ENCODE measurements at places on chromosomes 2 and 18.

- no peak for DNase-seq
These were observed 376.1 kb downstream of the XIRP2 start for GRCh38 chr2:167264380-167264779.

DNA sequence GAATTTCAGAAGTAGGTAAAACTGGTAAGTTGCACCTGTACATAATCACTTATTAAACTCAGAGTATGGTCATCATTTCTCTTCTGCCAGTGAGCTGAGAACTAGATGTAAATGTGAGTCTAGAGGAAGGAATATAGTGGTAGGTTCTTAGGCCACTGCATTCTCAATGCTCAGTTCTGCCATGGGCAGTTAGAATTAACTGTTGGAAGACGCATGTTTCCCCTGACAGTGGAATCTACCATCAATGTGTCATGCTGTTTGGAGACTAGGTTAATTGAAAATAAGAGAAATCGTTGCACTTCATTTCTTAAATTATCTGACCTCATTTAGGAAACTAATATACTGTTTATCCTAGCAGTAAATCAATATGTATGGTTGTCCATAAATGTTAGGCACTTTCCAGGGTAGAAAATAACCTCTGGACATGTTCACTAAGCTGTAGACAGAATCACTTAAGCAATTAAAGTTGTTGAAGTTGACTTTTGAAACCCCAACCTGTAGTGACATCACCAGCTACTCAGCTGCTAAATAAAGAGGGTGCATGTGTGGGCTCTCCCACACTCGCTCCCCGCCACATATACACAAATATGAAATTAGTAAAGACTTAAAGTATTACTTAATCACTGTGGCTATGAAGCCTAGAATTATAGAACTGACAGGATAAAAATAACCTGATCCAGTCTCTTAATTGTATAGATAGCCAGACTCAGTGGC lies 91.5 kb upstream of the NOSTRIN start:
- no peak for DNase-seq

- DNase-seq, result no peak
These were observed 607.1 kb downstream of the ADCYAP1 start for GRCh38 chr18:1511619-1512311.

DNA sequence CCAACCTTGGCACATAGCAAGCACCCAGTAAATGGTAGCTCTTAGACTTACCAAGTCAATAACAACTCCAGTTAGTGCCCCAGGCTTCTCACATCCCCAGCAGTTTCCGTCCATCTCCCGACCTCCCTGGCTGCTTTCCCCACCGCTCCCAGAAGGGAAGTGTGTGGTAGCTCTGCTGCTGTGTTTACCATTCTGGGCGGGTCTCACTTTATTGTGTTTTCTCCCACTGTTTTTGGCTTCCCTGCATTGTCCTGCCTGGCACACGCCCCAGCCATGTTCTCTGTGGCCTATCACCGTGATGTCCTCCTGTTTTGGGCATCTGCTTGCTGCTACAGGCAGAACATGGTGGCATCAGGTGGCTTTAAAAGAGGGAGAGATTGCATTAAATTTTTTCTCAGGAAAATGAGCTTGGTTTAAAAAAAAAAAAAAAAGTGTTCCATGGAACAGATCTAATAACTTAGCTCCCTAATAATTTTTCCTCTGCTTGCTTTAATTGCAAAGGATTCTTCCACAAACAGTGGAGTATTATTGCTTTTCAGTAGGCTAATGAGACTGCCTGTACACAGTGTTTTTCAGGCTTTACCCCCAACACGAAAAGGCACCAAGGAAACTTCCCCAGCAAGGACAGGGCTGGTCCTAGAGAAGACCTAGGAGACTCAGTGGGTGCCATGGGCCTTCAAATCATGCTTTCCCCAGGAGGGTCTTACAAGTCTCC lies 8.0 kb upstream of the COX7A2L start:
- DNase-seq, result no peak

DNA sequence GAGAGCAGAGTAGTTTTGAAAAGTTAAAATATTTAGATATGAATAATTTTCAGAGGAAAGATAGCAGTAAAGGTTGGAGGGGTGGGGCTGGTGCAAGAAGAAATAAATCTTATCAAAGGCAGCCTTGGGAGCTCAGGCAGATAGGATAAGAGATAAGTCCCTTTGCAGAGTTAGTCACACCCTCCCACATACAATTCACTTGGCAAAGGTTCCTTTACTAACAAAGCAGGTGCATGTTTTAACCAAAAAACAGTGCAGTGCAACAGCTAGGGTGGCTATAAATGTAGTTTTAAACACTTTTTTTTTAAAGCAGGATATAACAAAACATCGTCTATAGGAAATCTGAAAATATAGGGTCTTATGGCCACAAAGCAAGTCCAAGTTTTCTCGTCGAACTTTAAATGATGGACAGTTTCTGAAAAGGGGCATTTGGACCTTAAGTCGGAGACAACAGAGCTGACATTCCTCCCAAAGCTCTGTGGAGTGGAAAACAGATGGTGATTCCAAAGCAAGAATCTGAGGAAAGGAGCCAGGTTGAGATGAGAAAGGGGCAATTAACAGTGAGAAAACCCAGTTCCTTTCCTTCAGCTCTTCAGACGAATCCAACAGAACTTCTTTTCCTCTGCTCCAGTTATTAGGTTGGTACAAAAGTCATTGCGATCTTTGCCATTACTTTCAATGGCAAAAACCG lies 53.0 kb downstream of the EPHA4 start:
- DNase-seq, result no peak

GRCh38 chr2:221724631-221725203 lies 152.6 kb upstream of the EPHA4 start:
- DNase-seq, result no peak

GRCh38 chr18:42533009-42533575 lies 578.1 kb downstream of the PIK3C3 start:
- no peak for DNase-seq

DNA sequence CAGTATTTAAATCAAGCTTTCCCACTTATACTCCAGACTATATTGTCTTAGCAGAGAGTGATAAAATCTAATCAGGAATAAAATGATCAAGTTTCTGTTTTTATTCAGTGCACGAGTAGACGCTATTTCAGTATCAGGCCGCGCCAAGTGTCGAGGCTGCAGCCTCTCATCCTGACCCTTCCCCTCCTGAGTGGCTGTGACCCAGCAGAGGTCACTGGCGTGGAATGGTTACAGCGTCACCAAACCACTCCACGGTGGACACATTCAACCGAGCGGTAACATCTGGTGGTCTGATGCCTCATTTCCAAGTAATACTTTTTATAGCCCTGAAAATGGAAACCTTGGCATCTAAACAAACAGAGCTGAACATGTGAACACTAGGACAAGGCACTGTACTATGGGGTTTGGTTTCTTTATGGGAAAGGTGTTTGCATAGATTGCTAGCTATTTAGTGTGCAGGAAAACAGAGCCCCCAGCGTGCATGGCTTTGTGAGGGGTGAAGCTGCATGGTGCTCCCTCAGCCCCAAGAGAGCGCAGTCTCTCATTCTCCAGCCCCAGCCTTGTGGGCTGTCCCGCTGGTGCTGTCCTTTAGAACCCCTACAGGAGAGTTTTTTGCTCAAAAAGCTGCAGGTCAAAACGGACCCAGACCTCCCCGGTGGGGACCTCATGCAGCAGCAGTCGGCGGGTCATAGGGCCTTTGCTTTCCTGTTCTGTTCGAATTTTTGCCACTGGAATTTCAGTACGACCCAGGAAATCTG lies 28.4 kb downstream of the FAM228A start:
- no peak for DNase-seq

DNA sequence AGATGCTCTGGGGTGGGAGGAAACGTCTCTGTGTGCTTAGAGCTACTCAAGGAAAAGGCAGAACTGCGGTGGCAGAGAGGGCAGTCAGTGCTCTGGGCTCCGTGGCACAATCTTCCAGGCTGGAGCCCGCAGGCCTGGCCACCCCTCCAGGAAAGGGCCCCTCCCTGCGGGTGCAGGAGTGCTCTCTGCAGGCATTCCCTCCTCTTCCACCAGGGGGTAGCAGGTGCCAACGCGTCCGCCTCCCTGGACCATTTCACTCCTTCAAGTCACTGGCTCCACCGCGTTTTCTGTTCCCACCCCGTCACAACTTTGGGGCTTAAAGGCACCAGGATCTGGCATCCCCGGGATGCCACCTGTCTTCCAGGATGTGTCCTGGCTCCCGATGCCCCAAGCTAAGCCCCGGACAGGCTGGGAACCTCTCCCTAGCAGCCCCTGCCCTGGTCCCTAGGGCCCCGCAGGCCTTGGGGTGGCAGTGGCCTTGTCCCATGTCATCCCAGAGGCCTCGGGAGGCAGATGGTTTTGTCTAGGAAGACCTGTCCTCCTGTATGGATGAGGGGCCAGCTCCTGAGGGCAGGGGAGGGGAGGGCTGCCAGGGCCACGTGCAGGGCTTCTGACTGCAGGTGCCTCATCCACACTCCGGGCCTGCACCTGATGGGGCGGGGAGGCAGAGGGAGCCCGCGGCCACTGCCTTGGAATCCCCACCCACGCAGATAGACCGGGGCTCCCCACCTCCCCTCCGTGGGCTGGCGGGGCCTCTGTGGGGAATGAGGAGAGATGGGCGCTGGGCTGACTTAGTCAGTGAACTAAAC lies 26.4 kb downstream of the KCNIP3 start:
- no peak for DNase-seq

DNA sequence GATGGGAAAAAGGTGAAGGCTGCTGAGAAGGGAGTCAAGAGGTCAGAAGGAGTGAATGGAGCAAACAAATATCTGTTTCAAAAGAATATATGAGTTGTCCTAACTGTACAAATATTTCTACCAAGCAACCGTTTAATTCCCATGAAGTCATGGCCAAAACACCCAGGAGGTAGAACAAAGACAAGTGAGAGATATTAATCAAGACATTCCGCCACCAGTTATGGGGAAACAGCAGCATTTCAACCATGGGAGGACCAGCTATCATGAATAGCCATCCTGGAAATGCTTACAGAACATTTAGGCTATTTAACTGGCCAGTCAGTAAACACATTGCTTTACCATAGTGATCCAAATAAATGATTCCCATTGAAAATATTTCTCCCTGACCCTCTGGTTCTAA lies 396.3 kb downstream of the IRS1 start:
- DNase-seq, result no peak

- no peak for DNase-seq
These were observed 28.5 kb downstream of the SEMA4F start for GRCh38 chr2:74682501-74682900.

GRCh38 chr18:23228102-23229061 lies 93.1 kb downstream of the CABLES1 start:
- no peak for DNase-seq

DNA sequence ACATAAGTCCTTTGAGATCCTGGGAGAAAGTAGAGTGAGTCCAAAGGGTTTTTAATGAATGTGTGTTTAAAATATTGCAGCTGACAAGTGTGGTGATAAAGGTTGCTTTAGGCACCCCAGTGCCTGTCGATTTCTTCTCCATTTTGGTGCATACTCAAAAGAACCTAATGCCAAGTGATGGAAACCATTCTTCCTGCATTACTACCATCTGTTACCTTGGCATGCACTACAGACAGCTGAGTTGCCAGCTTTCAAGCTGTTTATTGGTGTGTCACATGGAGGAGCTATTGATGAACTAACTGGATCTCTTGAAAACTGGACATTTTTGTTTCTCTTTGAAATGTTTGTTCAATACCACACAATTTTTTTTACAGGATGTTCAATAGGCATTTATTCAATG lies 350.0 kb downstream of the AKAIN1 start:
- DNase-seq, result no peak

DNA sequence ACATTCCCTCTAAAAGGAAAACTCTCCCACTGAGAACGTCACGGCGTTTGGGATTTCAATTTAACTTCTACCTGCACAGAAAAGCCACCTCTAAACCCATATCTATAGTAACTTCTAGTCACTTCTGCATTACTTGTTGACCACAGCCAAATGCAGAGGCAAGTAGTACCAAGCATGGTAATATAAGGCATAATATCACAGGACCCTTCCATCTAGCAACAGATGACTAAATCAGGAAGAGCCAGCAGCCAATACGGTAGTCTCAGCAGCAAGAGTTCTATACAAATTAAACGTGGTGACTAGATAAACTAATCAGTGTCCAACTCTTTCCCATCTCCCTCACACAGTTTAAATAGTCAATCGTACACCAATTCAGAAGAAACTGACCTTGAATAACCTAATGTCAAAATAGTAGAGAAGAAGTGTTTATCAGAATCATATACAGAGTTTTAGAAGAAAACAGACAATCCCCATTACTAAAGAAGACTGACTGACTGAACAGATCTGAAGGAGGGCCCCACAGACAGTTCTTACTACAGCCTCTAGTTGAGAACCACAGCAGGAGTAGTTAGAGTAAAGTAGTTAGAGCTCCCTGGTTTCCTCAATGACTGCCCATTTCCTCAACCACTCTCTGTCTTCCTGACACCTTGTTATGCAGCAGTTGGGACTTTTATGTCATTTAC lies 30.0 kb downstream of the MEMO1 start:
- no peak for DNase-seq

DNA sequence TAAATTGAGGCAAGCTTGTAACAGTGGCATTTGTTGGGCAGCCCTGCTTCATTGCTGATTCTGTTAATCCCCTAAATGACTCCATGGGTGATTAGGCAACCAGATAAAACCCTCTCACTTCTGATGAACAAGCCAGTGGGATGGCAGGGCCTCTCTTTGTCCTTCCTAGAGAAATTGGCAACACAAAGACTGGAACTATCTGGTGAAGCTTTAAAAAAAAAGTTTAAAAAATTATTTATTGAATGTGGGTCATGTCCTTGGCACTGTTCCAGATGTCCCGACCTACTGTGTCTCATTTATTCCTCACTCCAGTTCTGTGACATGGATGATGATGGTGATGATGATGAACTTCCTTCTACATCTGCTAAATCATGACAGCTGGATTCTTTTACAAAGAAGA lies 30.8 kb downstream of the NRP2 start:
- no peak for DNase-seq

DNA sequence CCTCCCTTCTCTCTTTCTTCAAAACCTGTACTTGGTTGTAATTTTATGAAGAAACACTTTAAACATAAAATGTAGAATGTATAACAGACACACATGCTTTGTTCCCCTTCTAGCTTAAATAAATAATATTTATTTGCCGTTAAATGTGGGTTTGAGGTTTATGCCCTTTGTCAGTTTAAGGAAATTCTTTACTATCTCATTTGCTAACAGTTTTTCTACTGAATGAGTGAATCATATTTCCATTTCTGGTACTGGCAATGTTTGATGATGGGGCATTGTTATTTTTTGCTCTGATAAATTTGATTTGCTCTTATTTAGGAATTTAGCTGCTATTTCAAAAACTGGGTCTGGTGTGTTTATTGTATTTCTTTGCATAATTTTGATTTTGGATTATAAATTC lies 555.6 kb downstream of the CCDC85A start:
- no peak for DNase-seq

DNA sequence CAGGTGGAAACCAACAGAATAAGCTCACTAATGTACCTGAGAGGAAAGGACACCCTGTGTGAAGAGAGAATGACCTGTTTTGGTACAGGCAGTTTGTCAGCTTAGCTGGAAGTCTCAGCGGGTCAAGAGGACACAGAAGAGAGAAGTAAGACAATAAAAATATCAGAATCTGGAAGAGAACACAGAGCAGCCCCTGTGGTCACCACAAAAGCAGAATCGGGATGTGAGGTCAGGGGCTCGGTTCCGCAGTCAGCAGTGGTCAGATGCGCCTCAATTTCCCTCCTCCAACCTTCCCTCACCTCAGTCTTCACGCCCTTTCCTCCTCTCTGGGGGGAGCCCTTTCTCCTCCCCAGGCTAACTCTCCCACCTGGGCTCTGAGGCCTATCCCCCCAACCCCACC lies 122.9 kb downstream of the AFF3 start:
- DNase-seq, result no peak

Measured in tibial artery (tissue), 4 donors.